ENCODE measurements at places on chromosomes 6 and 20.

GRCh38 chr6:26025047-26025893 lies 62.0 kb upstream of the HFE start:
- DNase-seq = no peak

DNA sequence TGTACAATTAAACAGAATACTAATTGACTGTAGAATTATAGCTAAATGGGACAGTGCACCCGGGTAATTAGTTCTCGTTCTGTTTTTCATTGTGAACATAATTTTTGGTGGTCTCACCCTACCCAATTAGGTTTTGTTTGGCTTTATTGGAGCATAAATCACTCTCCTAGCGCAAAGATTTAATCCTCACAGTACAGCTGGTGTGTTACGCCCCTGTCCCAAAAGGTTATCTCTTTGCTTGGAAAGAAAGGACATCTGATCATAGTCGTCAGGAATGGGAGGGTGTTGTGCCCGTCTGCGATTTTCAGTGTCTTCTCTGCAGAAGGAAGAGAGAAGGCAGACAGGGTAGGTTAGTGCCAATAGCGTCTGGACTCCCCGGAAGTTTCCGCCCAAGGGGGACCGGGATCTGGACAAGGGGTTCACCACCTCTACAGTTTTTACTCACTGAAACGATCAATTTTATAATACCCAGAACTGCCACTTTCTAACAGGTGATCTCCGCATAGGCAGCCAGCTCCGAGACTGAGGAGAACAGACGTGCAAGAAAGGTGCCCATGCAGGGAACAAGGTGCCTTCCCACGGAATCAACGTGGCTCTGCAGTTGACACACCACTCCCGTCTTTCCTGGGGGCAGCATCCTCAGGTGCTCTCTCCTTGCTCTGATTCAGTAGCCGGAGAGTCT lies 617.4 kb upstream of the CDH4 start:
- no peak for DNase-seq

- DNase-seq = no peak
These were observed 119.4 kb upstream of the PRND start for GRCh38 chr20:4602297-4602631.

- DNase-seq = no peak
These were observed 10.7 kb upstream of the TCFL5 start for GRCh38 chr20:62872184-62872847.

GRCh38 chr6:129989396-129989795 lies 29.0 kb upstream of the L3MBTL3 start:
- DNase-seq = no peak

DNA sequence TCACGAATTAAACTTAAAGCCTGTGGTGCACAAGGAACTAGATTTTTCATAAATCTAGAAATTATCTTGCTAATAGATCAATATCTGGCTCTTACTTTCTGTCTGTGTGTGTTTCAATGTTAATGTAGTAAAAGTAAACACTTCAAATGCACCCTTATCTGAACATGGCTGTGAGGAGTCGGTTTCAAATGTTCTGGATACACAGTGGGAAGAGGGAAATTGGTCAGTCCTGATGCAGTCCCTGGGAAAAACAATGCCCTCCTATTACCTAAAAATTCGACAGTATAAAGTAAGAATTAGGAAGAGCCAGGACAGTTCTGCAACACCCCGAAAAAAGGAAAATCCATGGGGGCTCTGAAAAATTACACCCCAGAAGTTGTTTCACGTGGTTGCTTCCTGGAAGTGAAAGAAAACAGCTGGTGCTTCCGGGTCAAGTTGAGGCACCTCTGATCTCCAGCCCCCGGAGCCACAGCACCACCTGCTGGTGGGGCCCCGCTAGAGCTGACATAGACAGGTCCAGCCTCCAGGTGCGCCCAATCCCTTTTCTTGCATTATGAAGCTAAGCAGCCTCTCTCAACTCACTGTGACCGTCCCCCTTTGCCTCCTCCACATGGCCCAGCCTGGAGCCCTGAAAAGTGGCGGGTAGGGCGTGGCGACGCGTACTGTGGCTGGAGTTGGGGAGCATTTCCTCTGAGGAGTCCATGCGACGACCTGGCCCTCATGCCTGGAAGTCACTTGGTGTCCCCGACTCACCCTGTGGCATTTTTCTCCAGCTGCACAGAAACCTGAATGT lies 8.3 kb downstream of the SEMG2 start:
- DNase-seq = no peak

DNA sequence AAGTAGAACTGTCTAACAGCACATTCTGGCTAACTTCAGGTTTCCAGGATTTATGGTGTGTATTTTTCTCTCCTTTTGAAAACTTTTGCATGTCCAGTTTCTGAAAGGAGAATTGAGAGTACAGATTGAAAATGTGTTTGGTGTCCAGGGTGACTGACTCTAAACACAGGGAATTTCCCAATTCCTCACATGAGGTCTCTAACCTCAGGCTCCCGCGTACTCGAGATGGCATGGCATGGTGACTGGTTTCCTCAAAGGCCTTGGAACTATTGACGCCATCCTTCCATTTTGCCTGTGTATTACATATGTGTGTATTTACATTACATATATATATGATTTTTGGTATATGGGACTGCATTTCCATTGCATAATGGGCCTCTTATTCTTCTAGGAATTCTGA lies 52.5 kb downstream of the PRND start:
- no peak for DNase-seq

GRCh38 chr6:100100776-100101175 lies 106.8 kb upstream of the MCHR2 start:
- no peak for DNase-seq

- no peak for DNase-seq
These were observed 193.8 kb downstream of the DHX35 start for GRCh38 chr20:39155971-39156370.

- no peak for DNase-seq
These were observed 4.8 kb downstream of the CCHCR1 start for GRCh38 chr6:31152781-31153180.

GRCh38 chr6:100035873-100036653 lies 42.0 kb upstream of the MCHR2 start:
- no peak for DNase-seq

DNA sequence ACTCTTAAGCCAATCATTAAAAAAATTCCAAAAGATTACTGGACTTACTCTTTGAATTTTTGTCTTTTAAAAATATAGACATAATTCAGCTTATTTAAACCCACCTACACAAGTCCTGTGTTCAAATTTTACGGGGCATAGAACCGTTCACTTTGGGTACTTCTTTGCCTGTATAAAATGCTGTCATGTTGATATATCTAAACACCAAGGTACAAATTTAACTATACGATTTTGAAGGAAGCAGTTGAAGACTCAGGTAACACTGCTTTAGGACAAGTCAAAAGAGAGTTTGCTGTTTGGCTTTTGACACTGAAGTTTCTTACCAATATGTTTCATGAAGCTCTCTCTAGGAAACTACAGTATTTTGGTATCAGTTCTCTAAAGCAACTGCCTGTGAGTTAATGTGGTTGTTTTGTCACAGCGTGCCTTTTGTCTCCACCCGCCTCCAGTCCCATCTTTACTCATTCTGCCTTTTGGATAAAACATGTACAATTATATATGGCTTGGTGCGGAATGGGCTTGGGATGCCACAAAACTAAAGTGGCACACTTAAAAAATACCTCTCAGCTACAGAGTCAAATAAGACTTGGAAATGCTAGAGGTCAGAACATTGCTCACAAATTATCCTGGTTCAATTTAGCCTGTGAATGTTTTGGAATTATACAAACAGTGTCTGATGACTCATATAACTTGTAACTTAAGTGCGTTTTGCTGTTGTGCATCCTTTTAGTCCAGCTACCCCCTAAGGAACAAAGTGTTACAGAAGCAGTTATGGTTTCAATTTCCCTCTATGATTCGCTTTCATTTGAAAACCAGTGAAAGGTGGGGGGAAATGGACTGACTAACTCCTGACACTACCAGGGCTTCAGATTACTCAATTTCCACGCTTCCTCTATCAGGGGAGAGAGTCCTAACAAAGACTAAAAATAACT lies 38.7 kb downstream of the RGS17 start:
- no peak for DNase-seq

- no peak for DNase-seq
These were observed 2.3 kb downstream of the PLAGL2 start for GRCh38 chr20:32205110-32205842.

DNA sequence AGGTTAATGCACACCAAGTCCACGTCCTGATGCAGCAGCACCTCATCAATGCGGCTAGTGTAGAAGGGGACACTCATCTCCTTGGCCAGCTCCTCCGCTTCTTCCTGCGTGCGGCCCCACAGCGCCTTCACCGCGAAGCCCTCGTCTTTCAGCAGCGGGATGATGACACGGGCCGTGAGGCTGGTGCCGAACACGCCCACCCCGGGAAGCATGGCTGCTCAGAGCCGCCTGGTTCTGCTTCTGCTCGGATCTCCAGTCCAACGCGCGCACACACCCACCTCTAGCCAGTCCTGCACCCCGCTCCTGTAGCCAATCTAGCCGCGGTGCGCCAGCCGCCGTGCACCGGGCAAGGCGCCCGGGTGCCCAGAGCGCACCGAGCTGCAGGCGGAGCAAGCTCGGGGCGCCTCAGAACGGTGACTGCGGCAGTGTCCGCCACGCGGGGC lies 700 bp downstream of the GFOD1 start:
- peak; percentile 65 for DNase-seq

DNA sequence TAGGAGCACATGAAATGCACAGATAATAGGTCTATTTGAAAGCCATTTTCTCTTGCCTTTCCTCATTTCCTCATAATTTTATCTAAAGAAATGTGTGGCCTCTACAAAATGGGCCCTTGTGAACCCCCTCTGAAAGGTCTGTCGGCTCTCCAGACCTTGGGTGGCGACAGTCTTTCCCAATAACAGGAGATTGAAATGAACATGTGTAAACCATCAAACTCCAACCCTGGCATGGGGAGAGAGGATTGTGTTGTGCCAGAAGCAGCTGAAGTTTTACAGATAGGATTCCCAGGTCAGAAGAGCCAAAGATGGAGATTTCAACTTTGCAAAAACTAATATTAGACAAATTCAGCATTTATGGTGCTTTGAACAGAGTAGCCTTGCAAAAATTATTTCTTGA lies 277.1 kb upstream of the ECI2 start:
- DNase-seq = no peak

GRCh38 chr6:150634176-150634963 lies 34.7 kb downstream of the PLEKHG1 start:
- no peak for DNase-seq

GRCh38 chr6:335572-335971 lies 43.3 kb downstream of the DUSP22 start:
- DNase-seq = no peak

GRCh38 chr6:39317256-39317655 lies 3.0 kb upstream of the KCNK17 start:
- no peak for DNase-seq

DNA sequence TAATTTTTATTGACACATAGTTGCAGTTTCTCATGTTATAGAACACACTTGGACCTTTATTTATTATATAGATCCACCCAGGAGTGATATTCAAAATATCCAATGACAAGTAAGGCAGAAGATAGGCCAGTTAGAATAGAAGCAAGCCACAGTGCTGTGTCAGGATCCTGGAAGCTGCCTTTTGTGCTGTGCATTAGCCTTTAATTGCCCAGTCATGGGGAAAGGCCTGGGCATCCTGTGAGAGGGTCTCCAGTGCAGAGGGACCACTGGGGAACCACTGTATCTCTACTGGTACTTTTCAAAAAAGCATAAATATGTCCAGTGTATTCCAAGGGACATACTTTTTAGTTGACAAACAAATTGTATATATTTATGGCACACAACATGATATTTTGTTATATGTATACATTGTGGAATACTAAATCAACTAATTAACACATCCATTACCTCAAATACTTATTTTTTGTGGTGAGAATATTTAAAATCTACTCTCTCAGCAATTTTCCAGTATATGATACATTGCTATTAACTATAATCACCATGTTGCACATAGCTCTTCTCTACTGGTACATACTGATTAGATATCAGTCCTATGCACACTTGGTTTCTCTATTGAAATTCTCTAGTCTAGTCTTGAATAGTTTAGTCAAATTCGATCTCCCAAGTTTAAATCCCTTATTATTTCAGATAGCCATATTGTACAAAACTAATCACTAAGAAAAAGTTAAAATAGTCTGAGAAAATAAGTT lies 59.5 kb downstream of the CDC40 start:
- no peak for DNase-seq

- no peak for DNase-seq
These were observed 14.4 kb downstream of the NT5E start for GRCh38 chr6:85464260-85464644.

DNA sequence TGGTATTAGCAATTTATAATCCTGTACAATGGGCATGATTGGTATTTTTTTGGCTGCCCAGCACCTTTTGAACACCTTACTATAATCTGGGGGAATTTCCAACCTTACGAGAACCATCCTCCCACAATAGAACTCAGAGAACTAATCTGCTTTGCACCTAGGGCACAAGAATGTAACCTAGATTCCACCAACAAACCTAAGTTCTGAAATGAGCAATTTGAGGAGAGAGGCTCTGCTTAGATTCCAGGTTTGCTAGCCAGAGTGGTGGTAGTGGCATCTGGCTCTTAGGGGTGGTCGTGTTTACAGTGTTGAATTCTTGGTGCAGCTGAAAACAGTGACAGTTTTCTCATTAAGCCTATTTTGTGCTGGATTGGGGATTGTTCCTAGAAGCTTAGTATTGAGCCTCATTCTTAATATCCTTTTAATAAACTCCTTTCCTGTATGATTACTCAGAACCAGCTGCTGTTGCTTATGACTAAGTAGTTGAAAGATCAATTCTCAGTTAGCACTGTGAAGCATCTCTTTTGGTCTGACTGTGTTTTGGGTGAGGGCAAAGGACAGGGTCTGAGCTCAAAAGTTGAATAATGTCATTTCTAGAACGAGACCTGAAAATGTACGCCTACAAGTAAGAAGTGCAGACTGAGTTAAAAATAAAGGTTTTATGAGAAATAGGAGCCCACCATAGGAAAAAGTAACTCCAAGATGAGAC lies 385.6 kb downstream of the CDKAL1 start:
- DNase-seq = no peak

DNA sequence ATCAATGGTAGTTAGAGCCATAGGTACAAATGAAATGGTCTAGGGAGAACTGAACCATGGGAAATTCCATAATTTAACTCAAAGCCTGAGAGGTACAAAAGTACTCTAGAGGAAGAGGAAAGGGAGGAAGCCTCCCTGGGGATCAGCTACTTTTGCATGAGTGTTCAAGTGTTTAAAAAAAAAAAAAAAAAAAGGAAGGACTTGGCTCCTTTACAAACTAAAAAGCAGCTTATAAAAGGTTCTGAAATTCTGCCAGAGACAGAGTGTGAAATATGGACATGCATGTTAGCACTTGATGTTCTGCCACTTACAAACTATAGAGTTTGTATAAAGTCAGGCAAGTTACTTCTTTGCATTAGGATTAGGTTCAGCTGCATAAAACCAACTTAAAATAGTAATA lies 290.0 kb downstream of the TBC1D7 start:
- no peak for DNase-seq

Measured in 8988T (cell line).